ENCODE measurements at places on chromosomes 12 and 14. TPM values are rescaled to one million over a fixed set of nuclear protein-coding genes. Genes with fewer than 3 reads are reported as not detected.

The TARBP2 gene
- 82.0 TPM for total RNA-seq

The HRK gene
- 0.33 TPM for total RNA-seq

The TAS2R7 gene
- not detected for total RNA-seq

DNA sequence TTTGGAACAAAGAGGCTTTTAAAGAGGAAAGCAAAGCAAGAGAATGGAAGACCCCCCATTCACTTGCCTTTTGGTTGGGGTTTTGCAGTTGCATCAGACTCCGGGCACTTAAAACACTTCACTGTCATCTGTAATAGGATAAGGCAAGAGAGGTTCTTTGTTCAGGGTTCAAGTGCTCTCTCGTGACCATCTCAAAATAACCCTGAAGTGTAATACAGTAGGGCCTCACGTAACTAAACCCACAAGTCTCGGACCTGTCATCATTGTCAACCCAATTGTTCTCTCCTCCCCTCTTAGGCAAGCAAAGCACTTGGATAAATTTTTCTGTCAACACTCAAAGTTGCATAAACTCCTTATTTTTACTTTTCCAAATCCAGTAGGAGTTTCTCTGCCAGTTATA lies 26.9 kb upstream of the MYBPC1 start:
- DNase-seq: no peak

DNA sequence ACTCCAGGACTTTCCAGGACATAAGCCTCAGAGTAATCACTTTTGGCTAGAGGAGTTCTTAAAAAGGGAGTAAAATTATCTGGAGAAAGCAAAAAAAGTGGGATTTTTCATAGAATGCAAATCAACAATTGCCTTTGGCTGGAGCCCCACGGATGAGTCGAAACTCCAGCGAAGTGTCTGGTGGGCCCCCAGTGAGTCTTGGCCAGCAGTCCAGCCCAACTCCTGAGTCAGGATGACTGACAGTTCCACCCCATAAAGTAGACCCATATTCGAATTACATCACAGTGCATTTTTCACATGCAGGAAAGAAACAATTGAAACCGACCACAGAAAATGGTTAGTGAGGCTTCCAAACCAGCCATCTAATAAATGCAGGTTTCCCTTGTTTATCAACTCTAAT lies 265.7 kb downstream of the BCL11B start:
- DNase-seq: no peak

- DNase-seq: no peak
These were observed 9.1 kb downstream of the FIGNL2 start for GRCh38 chr12:51839310-51839947.

- no peak for DNase-seq
These were observed 30.8 kb downstream of the LEMD3 start for GRCh38 chr12:65200007-65200665.

DNA sequence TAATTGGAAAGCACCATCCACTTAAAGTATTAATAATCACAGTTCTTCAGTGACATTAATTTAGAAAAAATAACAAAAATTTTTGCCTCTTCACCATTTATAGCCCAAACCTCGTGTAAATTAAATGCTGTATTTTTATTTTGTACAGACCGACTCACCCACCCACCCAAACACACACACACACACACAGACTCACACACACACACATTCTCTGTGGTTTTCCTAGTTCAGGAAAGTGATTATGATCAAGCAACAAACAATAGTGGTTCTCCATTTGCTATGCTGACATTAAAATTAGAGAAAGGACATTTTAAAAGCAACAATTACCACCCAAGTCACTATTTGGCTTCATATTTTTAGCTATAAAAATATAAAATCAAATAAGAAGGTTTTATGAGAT lies 112.5 kb upstream of the FLRT2 start:
- no peak for DNase-seq

Data from PC-3 (cell line).